ENCODE measurements at places on chromosomes 3 and 15.

DNA sequence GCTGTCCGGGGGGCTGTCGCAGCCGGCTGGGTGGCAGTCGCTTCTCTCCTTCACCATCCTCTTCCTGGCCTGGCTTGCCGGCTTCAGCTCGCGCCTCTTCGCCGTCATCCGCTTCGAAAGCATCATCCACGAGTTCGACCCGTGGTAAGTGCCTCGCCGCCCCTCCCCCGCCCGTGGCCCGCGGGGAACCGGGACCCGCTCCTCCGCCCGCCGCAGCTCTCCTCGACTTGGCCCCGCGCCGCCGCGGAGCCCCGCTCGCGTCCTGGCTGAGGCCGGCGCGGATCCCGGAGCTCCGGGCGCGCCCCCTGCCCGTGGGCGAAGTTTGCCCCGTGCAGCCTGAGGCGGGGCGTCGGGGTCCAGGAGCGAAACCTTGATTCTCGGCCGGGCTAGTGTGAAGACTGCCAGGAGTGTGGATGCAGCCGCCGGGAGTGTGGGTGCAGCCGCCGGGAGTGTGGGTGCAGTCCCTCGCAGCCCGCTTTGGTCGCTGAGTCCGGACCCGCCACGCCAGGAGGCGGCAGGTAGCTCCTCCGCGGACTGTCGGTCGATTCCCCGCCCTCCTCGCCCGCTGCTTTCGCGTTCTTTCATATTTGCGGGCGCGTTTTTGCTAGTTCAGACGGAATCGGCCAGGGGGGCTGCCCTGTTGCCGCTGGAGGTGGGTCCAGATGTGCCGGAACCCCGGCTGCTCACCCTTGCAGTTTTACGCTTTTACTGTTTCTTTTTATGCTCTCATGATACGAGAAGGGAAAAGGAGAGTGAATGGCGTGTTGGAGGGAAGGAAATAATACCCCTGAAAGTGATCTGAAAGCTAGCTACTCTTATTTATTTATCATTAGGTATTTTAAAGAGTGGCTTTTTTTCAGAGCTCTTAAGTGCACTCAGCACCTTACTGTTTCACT is 692 bp downstream of the STT3B start:
- peak; percentile 22 for DNase-seq

DNA sequence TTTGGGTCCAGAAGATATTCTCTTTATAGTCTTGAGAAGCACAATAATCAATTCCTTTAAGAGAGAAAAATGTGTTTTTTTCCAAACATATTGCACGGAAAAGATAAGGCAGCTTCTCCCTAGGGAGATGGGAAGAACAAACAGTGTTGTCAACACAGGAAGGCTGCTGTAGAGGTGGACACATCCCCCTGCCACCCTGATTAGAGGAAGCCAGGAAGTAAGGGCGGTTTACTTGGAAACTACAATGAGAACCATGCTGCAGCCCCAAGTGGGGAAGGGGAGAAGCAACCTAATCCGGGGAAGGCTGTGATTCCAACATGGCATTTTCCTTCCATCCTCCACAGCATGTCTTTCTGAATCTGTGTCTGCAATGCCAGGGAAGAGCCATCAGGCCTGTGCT is 256.9 kb upstream of the TGFBR2 start:
- no peak for DNase-seq

DNA sequence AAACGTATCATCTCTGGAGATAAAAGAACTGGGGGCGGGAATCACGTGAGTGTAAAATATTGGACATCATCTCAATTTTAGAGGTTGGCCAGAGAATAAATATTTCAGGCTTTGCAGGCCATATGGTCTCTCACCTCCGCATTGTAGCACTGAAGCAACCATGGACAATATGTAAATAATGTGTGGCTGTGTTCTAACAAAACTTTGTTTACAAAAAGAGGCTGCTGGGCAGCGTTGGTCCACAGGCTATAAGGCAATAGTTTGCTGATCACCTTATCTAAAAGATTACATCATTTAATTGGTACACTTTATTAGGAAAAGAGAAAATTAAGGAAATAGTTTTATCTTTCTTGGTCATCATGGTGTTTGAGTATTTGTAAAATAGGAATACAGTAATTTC is 22.5 kb upstream of the SHC4 start:
- DNase-seq = no peak

DNA sequence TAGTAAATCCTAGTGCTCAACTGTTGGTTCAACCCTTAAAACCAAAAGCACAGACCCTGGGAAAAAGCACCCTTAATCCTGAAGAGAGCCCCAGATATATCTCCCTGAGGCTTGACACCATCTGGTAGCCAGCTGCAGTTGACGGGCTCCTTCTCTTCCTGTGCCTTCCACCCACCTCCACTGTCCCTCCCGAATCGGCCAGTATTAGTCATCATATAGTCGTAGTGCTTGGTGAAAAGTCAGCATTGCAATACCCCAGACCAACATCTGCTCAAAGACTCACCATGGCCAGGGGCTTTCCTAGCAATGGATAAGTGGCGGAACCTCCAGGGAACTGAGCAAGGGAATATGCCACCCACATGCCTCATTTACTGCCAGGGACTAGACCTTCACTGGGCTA is 125.6 kb upstream of the CRBN start:
- DNase-seq = no peak

GRCh38 chr3:39052583-39052982 is 767 bp downstream of the WDR48 start:
- no peak for DNase-seq

DNA sequence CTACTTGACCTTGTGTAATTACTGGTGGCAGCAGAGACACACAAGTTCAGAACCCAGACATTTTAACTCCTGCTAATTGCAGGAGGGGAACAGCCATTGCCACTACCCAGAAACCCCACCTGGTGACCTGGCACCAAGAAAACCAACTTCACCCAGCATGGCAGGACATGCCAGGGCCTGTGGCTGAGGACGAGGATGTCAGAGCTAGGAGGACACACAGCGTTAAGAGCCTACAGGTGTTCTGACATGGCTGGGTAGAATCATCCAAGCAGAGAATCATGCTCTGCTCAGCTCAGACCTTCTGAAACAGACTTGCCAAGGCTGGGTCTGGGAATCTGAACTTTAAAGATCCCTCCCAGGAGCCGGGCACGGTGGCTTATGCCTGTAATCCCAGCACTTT is 11.7 kb upstream of the SPATA12 start:
- DNase-seq = no peak

GRCh38 chr15:99995543-99995942 is 262.3 kb upstream of the LYSMD4 start:
- no peak for DNase-seq

DNA sequence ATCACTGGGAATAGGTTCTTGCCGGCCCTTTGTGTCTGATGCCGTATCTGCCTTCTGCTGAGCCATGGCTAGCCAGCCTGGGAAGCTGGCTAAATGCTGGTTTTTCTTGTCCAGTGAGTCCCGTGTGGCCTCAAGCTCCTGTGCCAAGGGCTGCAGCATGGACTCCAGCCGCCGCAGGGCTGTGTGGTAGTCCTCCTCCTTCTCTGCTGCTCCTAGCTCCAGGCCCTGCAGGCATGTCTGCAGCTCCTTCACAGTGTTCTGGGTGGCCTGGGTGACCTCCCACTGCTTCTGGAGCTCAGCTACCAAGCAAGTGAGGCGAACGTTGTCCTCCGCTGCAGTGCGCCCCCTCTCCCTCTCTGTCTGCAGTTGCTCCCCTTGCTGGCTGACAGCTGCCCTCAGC is 24.9 kb downstream of the CXCR6 start:
- DNase-seq = no peak

GRCh38 chr3:47161983-47162696 is 1.8 kb downstream of the SETD2 start:
- no peak for DNase-seq

- DNase-seq = no peak
Observed at GRCh38 chr3:133886031-133886722, 9.5 kb downstream of the RAB6B start.

DNA sequence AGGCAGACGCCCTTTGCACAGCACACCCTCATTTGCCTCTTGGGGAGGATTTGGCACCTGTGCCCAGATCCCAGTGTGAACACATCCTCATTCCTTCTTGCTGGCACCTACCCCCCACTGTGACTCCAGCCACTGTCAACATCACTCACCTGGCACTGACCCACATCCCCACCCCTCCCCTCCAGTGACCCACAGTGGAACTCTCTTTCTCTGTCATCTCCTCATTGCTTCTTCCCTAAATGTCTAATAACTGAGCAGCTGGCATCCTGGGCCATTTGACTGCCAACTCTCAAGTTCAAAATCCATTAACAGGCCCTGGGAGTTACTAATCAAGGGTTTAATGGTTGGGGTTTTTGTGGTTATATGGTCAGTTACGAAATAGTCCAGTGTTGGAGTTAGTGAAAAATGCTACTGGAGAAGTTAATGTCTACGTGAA is 14.4 kb downstream of the SNAPC5 start:
- no peak for DNase-seq

DNA sequence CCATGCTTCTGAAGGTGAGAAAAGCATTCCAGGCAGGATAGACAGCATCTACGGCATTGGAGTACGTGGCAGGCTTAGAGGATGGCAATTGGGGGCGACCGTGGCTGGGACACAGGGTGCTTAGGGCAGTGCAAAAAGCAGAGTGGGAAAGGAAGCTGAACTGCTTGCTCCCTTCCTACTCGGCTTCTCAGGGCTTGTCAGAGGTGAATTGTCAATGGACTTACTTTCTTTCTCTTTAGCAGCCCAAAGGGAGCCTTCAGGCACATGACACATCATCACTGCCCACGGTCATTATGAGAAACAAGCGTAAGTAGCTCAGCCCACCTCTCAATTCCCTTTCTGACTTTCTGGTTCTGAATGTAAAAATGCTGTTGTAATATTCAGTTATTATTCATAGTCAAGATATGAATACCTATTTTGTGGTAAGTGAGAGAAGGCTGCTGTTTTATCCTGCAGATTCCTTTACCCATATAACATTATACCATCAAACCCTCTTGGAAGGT is 84.3 kb downstream of the KLHL25 start:
- DNase-seq = no peak

GRCh38 chr3:67739851-67740250 is 85.4 kb upstream of the SUCLG2 start:
- no peak for DNase-seq

GRCh38 chr3:58646503-58646902 is 20.1 kb downstream of the FAM3D start:
- no peak for DNase-seq

DNA sequence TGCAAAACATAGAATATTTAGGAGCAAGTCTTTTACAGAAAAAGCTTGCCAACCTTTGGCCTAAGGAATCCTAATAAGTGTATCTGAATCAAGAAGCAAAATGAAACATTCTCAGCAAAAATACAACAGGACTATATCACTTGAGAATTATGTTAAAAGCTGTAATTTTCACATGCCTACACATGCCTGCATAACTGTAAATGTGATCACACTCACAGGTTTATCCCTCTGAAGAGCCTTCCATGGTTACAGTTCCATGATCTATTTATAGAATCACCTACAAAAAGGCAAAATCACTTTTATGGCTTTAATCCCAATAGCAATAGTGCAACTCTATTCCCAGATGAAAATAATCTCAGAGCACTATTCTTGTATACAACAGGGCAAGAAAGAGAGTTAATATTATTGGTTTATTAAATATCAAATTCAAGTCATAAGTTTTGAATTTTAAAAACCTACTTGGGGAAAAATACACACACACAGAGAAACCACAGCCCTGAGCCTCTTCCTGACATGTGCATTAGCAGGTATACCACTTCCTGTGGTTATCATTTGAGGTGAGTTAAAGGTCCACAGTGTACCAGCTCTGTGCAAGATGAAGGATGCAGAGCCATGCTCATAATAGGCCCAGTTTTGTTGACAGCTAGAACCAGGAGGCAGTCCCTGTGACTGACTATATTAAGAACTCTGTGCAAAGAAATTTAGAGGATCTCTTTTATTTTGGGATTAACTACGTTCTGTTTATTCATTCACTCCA is 252.5 kb upstream of the TGFBR2 start:
- DNase-seq = no peak

DNA sequence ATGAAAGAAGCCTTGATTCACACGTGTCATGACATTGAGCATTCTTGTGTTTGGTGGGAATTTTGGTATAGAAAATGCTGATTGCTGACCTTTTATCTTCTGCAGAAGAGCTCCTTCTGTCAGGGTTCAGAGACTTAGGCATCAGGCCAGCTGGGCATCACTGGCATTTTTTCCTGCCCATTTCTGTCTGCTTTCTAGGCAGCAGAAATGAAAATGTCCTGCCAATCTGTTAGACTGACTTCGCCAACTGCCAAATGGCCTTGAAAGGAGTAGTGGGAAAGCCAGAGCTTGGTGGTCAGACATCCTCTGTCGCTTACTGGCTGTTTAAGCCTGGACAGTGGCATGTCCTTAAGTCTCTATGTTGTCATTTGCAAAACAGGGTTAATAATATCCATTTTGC is 57.4 kb downstream of the EEFSEC start:
- peak; percentile 85 for DNase-seq

DNA sequence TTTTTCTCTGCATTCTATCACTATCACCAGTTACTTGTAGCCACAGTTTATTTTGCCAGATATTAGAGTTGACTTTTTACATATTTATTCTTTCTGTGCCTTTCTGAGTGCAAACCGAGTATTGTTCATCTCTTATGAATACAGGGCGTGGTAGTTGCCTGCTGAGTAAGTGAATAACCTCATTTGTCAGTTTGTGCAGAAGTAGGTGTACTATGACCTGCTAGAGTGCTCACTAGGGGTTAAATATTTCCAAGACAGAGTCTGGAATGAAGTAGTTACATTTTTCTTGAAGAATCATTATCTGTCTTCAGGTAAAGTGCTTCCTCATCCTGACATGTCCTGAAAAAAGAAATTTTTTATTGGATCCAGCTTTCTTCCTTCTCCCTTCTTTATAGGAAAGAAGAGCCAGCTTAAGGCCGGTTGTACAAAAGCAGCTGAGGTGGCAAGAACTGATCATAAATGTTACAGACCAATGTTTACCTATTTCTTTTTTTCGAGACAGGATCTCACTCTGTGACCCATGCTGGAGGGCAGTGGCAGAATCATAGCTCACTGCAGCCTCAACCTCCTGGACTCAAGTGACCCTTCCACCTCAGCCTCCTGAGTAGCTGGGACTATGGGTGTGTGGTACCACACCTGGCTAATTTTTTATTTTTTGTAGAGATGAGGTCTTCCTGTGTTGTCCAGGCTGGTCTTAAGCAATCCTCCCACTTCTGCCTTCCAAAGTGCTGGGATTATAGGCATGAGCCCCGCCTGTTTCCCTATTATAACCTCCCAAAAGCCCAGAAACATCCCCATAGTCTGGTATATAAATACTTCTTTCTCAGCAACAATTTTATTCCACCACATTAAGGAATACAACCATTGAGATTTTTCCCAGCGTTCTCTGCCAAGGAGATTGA is 182.5 kb downstream of the TPRG1 start:
- no peak for DNase-seq

GRCh38 chr3:189983612-189984011 is 137.1 kb downstream of the P3H2 start:
- no peak for DNase-seq

GRCh38 chr15:69554279-69554961 is 101.8 kb downstream of the RPLP1 start:
- DNase-seq = no peak

Measured in G401 (cell line).